ENCODE measurements at places on chromosomes 2 and 18.
A peak's percentile ranks its signal among the peaks of the same experiment; 100 is the strongest.

- no peak for DNase-seq
Measured at GRCh38 chr2:99801327-99801901, 311.6 kb upstream of the REV1 start.

- DNase-seq = no peak
Measured at GRCh38 chr2:31831585-31831984, 179.2 kb downstream of the MEMO1 start.

GRCh38 chr2:102538491-102538890 lies 65.5 kb downstream of the SLC9A4 start:
- DNase-seq = no peak

- DNase-seq = no peak
Measured at GRCh38 chr2:239240414-239240881, 160.4 kb downstream of the HDAC4 start.

DNA sequence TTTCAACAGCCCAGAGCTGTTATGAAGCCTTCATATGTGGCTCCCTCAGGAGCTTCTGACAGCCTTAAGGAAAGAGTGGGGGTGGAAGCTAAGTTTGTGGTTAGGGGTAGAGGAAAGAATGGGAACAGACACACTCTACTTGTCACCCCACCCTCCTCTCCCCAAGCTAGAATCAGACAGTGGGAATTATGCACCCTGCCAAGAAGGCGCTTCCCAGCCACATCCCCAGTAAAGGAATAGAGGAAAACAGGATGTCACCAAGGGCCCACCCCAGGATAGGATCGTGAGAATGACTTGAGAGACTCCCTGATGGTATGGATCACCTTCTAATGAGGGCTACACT lies 32.4 kb upstream of the EML4 start:
- no peak for DNase-seq

DNA sequence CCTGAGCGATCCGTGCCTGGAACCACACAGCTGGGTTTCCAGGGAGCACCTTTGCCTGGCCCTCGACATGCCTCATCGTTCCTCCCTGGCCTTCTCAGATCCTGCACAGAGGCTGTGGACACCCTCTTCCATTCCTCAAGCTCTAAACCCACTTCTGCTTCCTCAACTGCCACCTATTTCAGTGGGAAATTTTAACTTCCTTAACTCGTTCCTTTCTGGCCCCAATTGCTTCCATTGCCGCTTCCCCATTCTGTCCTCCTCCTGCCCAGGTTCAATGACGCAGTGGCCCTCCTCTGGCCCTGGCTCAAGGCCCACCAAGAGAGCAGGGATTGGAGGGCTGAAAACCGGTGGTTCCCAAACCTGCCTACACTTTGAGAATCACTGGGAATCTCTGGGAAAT lies 4.8 kb upstream of the B3GNT7 start:
- no peak for DNase-seq

DNA sequence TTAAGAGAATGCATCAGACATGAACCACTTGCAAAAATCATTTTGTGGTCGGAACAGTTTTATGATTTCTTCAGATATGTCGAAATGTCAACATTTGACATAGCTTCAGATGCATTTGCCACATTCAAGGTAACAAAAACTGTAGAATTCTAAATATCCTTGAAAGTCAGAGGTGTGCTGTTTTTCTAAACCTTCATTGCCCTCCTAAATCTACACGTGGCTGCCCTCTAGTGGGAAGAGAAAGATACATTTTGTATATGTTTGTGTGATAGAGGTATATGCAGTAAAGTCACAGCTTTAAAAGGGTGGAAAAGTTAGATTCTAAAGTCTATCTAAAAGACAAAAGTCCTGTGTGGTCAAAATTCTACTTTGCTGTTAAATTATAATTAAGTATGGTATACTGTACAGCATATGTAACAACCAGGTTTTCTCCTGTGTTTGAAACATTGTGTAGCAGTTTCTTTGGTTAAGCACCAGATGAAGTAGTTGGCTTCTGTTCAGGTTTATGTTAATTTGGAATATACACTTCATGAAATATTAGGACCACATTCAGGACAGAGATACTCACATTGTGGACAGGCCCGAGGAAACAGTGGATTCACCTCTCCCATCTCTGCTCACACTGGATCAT lies 65.9 kb upstream of the ITM2C start:
- no peak for DNase-seq

DNA sequence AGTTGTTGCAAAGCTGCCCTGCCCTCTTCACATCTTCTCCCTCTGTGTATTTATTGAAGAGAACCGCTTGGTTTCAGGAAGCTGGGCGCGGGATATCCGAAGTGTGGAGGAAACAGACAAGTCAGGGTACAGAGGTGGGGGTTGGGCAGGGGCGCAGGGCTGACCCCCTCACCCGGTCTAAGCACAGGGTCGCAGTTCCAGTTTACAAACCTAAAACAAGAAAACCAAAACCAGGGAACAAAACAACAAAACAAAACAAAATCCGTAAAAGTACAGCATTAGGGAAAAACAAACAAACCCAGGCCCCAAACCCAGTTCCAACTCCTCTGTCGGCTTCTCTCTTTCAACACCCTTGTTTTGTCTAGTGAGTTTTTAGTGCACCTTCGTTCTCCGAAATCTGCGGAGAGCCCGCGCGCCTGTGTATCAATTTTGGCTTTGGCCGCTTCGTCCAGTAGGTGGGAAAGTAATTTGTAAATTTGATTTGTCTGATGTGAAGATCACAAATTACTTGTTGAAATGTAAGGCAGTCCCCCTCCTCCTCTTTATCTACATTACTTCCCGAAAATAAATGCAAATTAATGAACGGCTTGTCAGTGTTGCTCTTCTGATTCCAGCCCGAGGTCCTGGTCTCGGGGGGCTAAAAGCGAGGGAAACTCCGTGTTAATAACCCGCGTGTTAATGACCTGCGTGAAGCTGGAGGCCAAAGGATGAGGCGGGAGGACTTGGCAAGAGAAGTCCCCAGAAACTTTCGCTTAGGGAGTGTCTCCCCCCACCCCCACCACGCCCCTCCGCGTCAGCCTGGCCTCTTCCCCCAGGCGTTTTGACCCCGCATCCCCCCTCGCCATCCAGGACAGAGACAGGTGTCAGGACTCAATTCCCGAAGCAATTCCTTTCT lies 6.9 kb downstream of the OTX1 start:
- DNase-seq = no peak

GRCh38 chr2:19238440-19239060 lies 119.9 kb downstream of the OSR1 start:
- no peak for DNase-seq

- no peak for DNase-seq
Measured at GRCh38 chr18:9994026-9994570, 80.3 kb downstream of the VAPA start.

DNA sequence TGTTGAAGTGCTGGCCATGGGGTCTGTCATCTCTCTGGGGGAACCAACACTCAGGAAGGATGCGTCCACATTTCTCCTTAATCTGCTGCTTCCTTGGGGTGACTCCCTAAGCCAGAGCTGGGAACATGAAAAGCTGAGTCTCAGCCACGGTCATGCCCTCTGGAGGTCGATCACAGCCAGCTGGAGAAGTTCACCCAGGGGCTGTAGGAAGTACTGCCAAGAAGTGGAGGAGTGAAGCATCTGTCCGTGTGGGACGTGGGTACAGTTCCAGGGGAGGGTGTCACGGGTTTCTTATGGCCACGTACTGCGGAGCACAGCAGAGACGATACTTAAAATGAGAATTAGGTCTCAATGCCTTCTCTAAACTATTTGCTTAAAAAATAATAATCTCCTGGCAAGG lies 42.4 kb upstream of the IGFBP2 start:
- DNase-seq = no peak

DNA sequence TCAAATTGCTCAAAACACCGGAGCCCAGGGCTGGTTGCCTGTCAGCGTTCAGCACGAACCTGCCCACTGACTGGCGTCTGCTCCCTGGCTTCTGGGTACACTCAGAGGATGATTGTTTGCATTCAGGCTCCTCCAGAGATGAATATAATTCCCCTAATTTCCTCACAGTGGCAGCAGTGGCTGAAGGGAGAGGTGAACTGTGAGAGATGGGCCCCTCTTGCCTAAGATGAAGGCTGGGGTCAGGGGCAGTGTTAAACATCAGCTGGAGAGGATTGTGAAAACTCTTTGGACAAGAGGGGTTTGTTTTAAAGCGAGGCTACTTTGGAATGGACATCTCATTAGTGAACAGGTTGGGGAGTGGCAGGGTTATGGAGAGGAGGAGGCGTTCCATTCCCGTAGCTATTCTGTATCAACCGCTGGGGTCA lies 31.0 kb downstream of the TCF7L1 start:
- no peak for DNase-seq

DNA sequence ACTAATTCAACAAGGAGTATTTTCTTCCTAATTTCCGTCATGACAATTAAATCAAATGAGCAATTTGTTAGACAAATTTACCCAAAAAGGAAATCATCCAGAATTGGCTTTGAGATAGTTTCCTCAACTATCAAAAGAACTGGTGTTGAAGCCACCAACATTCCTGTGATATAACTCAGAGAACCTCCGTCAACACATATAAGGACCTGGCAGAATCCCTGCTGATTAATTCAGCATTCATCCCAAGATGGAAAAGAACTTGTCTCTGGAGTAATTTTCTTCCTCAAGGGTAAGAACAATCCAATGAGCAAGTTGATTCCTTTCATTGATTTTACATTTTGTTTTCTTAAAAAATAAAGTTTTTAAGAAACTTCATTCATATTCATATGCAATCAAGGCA lies 62.0 kb downstream of the MBD2 start:
- no peak for DNase-seq

GRCh38 chr2:98912221-98912851 lies 23.7 kb downstream of the CRACDL start:
- no peak for DNase-seq

DNA sequence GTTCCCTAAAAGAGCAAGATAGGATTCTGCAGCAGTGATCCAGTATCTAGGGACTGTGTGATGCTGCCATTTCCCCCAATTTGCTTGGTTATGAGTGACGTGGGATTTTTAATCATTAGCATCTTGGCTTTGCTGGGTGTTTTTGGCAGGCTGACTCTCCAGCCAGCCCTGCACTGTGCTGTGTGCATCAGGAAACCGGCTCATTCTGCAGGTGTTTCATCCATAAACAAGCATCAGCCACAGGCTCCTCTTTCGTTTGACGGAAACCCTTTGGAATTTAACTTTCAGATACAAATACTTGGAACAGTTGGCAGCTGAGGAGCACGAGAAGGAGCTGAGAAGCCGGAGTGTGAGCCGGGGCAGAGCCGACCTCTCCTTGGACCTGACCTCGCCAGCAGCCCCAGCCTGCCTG lies 135.9 kb downstream of the TPGS2 start:
- no peak for DNase-seq

GRCh38 chr2:101732199-101732598 lies 34.7 kb downstream of the MAP4K4 start:
- DNase-seq = no peak

GRCh38 chr2:112881217-112881985 lies 29.6 kb upstream of the IL37 start:
- peak; percentile 69 for DNase-seq

GRCh38 chr2:165471349-165471950 lies 2.0 kb downstream of the CSRNP3 start:
- no peak for DNase-seq

DNA sequence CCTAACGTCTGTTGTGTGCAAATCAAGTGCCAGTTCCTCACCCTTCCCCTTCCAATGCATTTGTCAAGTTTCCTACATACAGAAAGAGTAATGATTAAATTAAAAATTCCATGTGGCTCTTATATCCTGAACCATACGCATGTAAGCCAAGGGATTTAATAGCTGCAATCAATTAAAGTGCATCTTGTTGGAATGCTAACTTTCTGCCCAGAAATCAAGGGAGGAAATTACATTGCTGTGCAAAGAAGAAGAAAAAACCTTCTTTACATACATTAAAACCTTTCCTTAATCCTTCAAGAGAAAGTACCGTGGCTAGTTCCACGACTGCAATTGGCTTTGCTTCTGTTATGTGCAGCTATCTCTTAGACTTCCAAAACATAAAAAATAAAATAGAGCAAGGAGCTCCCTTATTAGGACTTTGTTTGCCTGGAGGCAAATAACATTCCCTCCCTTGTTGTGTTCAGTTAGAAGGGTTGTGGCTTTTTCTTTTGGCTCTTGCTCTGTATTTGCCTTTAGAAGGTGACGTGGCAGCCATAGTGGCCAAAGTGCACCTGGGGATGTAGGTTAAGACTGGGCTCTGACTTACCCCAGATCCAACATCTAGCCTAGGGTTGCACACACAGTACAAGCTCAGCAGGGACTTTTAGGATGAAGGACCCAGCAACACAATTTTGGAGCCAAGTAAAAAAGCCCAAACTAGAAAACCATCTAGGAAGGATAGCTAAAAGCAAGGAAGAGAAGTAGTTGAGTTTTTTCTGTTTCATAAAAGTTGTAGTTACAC lies 158.3 kb downstream of the ANTXR1 start:
- DNase-seq = no peak

- DNase-seq = peak; percentile 36
Measured at GRCh38 chr18:69885841-69886531, 61.7 kb downstream of the CD226 start.

DNA sequence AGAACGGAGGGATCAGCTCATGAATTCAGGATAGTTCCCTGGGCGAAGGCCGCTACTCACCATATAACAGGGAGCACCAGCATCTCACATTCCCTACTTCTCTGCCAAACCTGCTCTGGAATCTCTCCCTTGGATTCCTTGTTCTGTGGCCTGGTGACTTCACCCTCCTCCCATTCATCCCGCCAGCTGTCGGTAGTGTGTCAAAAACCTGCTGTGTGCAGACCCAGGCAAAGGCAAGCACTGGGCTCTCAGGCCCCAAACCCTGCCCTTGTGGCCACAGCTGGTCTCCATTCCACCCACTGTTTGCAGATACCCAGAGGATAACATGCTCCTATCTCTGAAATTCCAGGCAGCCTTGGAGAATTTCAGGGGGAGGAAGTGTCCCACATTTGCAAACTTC lies 151.6 kb downstream of the CAPN13 start:
- no peak for DNase-seq

DNA sequence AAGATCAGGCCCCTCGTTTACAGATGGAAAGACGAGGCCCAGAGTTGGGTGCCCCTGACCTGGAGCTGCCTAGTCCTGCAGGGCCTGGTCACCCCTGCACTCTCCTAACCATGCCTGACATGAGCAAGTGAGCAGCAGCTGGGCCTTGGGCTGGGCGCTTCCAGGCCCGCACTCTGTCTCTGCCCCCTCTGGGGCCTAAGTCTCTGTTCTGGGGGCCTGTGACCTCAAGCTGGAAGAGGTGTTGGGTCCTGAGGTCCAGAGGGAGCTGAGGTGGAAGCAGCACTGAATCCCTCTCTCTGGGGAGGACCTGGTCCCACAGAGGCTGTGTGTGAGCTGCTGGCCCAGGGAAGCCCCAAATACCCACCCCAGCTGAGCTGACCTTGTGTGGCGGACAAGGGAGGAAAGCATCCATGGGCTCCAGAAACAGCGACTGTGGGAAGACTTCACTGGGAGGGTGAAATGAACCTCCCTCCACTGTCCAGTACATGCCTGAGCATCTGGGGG lies 46.1 kb upstream of the GPC1 start:
- no peak for DNase-seq

DNA sequence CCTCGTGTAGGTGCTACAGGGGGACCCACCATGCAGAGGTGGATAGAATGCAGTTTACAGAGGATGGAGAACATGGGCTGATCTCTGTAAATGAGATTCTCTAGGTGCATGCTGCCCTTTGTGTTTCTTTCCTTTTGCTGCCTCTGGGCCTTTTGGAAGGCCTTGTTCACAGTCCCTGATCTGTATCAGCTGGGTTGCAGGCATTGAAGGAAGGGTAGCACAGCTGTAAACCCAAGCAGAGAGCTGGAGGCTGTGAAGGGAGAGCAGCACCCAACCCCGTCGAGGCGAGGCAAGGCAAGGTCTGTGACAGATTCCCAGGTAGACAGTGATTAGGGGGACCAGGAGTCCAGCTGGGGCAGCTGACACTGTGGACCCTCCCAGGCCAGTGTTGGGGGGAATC lies 56.1 kb upstream of the SOS1 start:
- DNase-seq = no peak

GRCh38 chr2:170123593-170123992 lies 54.4 kb upstream of the MYO3B start:
- no peak for DNase-seq

Data from GM13976 (cell line).